WERI-Rb-1 (cell line): ENCODE measurements at places on chromosomes 2 and 18.

- DNase-seq = no peak
Measured at GRCh38 chr2:16624436-16624780, 41.2 kb downstream of the CYRIA start.

GRCh38 chr2:37812941-37813730, 112.0 kb upstream of the RMDN2 start:
- DNase-seq = no peak

- DNase-seq = no peak
Measured at GRCh38 chr2:157262248-157262647, 4.7 kb downstream of the GALNT5 start.

- DNase-seq = no peak
Measured at GRCh38 chr2:235366807-235367206, 127.0 kb upstream of the AGAP1 start.

- no peak for DNase-seq
Measured at GRCh38 chr2:239033801-239034560, 186.1 kb downstream of the TWIST2 start.

DNA sequence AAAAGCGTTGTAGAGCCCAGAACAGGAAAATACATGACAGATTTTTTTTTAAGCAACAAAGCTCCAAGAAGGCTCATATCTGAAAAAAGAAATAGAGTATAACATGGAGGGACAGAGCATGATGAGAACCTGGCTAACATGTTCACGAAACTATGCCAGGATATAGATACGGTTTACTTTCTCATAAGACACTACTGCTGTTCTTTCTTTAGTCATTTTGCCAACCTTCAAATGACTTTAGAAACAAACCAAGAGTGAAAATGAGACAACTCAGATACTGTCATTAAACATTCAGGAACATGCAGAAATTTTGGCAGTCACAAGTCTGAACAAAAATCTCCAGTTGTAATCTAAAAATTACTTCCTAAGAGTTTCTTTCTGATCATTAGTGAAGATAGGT, 14.3 kb downstream of the LPIN2 start:
- DNase-seq = no peak

GRCh38 chr2:173568054-173568453, 213.4 kb downstream of the CDCA7 start:
- peak; percentile 78 for DNase-seq

GRCh38 chr2:28495551-28496250, at the start of gene PLB1:
TSS of gene PLB1 (plus strand) at chr2:28496060. CDS start at chr2:28496115, 55 bp downstream.
- DNase-seq = no peak
